ENCODE measurements at places on chromosomes 5 and 9.

DNA sequence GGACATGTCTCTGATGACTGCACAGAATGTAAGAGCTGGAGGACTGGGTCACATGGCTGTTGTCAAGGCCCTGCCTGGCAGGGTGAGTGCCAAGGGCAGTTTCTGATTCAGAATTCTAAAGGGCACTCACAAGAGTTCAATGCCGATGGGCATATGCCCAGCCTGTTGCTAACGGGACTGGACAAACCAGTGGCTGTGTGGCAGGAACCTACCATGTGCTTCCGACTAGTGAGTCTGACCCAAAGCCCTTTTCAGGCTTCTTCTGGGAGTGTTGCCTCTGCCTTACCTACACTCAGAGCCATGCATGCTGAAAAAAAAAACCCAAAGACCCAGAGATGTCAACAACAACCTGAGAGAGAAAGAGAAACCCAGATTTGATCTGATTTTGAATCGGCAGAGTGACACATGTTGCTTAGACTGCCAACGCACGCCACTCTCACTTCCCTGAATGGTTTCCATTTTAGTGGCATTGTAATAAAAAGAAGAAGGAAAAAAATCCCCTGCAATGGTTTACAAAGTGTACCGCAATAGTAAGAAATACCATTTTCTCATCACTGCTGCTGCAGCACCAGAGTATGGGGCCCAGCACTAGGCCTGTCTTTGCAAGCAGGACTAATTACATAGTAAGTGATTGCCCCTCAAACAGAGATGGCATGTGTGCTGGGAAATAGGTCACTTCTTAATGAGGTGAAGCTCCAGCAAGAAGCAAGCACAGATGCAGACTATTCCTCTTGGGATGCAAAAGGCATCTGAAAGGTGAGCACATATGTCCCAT, 194.3 kb downstream of the PALM2AKAP2 start:
- no peak for DNase-seq

- DNase-seq = no peak
These were observed 11.3 kb downstream of the AHRR start for GRCh38 chr5:332843-333242.

- no peak for DNase-seq
These were observed 115.2 kb downstream of the GCNT1 start for GRCh38 chr9:76573905-76574760.

DNA sequence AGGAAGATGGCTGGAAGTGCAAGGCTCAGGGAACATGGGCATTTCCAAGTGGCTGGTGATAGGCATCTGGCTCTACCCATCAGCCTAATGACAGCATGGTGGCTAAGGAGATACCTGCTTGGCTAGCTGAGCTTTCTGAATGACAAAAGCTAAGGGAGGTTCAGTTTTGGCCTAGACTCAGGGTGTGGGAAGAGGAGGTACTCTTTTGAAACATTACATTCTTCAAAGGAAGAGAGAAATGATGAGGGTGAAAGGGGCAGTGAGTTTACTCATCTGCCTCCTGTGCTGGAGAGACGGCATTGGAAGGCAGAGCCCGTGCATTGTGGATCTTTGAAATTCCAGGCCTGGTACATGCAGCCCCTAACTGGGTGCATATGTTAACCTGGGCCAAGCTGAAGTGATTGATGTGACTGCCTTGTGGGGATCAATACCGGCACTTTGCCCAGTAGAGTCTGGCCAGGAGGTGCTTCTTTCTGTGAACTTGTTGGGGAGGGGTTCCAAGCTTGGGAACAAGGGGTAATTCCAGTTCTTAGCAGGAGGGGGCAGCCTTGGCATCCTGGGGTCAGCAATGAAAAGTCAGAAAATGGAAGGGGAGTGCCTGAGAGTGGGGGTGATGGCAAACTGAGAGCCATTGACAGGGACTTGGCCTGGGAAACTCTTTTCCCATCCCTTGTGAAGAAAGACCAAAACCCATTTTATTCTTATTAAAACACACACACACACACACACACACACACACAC, 108.6 kb downstream of the ACER2 start:
- no peak for DNase-seq

GRCh38 chr5:146307796-146308195, 30.8 kb upstream of the POU4F3 start:
- DNase-seq = no peak

DNA sequence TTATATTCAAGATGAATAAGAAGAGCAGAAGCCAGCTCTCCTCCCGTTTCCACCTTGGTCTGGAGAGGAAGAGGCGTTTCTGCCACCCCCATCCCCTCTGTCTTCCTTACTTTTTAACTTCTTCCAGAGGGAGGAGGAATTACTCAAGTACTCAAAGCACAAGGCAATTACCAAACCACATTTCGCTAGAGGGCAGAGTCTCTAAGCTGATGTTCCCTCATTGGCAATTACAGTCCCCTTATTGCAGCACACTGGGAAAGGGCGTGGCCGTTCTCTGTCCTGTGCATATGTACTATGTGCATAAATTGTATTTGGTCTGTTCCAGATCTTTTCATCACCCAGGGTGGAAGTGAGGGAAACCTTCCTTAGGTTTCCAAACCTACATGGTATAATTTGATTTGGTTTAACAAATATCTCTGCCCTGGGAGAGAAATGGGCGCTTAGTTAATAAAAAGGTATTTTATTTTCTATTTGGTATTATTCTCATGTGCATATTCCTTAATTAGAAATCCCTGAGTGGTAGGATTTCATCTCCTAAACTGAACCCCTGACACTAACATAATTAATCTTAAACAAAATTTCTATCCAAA, 29.8 kb upstream of the ALDOB start:
- DNase-seq = no peak

- DNase-seq = no peak
These were observed 373.0 kb downstream of the ARRDC3 start for GRCh38 chr5:91010090-91010489.

GRCh38 chr5:5042806-5043205, 97.3 kb upstream of the ADAMTS16 start:
- no peak for DNase-seq

- no peak for DNase-seq
These were observed 71.0 kb upstream of the FCN1 start for GRCh38 chr9:134988706-134989105.

DNA sequence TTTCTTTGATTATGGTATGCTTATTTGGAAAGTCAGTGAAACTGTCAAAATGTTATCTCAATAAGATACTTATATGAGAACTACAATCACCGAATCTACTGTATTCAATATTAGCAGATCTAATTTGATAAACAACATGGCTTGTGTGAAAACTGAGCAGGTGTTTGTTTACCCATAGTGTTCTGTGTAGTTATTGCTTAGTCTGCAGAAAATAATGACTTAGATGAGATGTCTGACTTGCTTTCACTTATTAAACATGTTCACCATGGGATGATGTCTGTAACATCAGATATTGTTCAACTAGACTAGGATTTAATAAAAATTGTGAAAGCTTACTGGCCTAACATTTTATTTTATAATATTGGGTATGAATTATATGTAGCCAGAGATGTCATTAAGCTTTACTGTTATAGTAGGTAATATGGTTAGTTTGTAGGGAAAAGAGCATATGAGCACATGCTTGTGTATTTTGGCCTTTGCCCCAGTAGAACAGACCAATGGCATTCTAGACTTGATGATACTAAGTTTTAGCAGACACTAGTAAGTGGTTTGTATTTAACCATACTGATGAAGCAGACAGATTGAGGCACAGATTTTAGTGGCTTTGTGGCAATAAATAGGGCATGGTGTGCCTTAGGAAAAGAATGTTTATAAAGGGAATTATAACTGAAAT, 16.4 kb downstream of the SUB1 start:
- no peak for DNase-seq

DNA sequence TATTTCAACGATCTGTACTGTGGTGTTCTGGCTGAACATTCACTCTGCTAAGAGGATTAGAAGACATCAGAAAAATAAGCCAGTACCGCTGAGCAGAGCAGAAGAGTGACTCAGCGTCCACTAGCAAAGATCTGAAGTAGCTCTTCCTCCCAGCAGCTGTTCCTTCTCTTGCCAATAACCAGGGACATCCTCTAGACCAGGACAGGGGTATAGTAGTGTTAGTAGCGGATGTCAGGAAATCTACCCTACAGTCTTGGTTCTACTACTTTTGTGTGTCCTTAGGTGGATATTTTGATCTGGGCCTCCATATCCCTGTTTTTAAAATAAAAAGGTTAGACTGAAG, 103.6 kb downstream of the TSSK1B start:
- no peak for DNase-seq

DNA sequence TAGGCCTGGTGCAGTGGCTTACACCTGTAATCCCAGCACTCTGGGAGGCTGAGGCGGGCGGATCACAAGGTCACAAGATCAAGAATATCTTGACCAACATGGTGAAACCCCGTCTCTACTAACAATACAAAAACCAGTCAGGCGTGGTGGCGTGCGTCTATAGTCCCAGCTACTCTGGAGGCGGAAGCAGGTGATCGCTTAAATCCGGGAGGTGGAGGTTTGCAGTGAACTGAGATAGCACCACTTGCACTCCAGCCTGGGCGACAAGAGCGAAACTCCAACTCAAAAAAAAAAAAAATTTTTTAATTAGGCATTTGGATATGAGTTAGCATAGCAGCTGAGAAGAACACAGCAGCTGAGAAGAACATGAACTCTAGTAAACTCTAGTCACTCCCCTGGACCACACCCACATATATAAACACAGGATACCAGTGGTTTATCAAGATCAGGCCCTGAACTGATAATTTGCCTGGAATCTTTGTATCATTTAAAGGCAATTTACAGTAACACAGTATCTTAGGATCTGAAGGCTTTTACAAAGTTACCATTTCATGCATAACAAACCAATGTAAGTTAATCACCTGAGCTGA, 4.6 kb upstream of the UGCG start:
- no peak for DNase-seq

- no peak for DNase-seq
These were observed 172.6 kb upstream of the S1PR3 start for GRCh38 chr9:88818495-88819201.

DNA sequence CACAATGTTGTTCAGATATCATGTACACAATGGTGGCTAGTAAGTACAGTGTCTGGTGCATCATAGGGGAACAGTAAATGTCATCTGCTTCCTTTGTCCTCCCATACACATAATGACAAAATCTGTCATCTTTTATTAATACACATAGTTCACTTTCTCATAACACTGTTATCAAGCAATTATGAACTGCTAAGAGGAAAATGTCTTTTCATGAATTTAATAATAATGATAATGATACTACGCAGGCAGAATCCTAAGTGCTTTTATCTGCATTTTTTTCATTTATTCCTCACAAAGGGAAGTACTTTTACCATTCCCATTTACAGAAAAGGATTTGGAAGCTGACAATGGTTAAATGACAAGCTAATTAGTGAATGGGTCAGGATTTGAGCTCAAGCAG, 35.7 kb downstream of the DPYSL3 start:
- DNase-seq = no peak

DNA sequence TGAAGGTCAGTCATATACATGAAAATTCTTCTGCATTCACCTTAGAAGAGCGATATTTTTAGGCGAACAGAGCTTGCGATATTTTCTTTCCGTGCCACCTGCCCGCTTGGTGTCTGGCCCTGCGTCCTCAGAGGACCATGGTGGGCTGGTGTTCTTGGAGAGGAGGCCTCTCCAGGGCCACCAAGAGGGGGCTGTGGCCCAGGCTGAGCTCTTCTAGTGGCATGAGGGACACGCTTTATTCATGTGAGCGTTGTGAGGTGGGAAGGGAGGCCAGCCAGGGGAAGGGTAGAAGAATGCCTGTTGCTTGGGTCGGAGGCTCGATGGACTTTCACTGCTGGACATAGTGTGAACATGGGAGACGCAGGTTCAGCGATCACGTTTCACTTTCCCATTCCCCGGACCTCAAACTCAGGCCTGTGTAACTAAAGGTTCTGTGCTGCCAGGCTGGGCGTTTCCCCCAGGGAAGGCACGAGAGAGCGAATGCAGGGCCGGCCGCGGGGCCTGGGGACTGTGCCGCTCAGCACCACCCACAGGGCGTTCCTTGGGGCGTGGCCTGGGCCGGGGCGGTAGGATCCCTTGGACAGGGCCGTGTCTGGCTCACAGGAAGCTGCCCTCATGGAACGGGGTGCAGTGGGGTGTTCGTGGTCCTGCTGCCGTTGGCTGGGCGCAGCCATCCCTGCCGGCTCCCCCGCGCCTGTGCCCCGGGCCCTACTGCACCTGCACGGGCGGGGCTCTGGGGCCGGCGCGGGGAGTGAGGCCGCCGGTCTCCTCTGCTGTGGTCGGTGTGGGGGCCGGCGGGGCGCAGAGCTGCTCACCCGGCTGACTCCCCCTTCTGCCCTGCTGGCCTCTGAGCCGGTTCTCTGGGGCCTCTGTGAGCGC, 40.7 kb upstream of the CLPTM1L start:
- DNase-seq = peak; percentile 53

DNA sequence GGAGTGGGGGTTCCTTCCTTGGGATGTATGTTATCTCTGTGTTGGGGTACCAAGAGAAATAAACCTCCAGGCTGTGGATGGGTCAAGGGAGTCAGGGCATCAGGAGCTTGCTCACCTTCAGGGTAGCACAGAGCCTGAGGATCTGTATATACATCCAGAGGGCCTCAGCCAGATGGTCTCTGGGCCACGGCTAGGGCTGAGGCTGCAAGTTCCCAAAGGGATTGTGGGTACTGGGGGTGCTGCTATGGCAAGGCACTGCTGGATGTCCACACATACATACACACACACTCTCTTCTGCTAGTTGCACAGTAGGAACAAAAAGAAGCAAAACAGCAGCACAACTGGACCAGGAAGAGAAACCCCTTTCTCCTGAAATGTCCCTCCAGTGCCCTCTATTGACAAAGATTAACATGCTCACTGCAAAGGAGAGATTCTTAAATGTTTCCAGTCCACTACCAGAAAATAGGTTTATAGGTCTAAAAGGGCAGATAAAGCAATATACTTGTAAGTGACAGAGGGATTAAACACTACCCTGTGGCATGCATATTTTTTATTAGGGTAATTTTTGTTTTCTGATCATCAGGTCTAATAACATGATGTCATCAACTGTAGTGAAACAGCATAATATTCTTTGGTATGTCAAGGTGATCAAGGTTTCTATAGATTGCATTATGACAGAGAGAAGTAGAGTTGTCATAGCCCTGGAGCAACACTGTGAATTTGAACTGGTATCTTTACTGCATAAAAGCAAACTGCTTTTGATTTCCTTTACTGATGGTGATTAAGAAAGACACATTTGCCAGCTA, 56.3 kb upstream of the KCNN2 start:
- DNase-seq = no peak

GRCh38 chr5:113340537-113340936, 94.3 kb downstream of the TSSK1B start:
- DNase-seq = no peak

- no peak for DNase-seq
These were observed 234.7 kb downstream of the NMUR2 start for GRCh38 chr5:152170350-152170749.

DNA sequence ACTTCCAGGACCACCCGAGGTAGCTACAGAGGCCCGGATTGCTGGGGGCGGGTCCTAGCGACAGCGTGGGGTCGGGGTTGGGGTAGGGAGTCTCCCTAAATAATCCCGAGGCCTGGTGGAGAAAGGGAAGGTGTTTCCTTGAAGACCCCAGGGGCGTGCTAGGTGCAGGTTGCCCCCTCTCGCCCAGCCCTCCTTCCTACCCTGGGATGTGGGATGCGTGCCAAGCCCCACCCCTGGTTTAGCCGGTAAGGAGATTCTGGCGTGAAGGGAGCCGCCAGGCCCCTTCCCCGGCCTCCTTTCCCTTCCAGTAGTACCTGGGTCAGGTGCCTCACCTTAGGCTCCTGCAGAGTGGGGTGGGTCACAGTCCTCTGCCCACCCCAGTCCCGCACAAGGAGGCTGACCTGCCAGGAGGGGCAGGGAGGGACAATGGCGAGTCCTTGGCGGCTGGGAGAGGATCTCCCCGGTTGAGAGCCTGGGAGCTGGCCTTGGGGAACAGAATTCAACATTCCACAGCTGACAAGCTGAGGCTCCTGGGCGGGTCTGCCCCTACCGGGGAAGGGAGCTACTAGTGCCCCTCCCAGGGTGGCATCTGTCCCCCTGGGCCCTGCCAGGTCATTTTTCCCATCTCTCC, 674 bp downstream of the TSPAN17 start:
- no peak for DNase-seq
